ENCODE measurements at places on chromosomes 6 and 20.

DNA sequence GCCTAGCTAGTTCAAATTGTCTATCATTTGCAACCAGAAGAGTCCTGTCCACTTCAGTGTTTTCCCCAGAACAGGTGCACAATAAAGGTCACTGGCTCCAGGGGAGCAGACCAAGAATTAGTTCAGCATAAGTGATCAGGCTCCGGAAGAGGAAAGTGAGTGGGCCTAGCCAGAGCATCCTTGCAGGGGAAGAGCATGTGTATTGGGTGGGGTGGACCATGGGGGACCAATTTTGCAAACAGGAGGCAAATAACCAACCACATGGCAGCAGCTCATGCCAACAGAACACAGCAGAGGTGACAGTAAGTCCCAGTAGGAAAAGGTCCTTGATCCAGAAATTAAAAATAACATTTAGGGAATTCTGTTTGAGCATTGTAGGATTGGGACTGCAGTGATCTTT, 43.2 kb upstream of the CNR1 start:
- no peak for DNase-seq

DNA sequence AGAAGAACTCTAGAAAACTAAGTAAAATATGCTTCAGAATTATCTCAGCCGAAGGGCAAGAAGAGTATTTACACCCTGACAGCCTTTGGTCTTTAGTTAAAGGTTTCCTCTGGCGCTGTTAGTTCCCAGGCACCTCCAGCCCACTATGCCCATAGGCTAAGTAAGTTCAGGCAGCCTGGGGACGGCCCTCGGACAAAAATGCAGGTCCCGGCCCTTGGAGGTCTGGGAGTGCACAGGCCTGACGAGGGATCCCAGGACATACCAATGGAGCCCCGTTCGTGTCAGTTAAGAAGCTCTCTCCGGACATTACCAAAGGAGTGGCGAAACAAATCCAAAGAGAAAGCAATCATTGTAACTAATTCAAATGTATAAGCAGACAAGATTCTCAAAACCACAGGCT, 311.8 kb downstream of the CD83 start:
- no peak for DNase-seq

DNA sequence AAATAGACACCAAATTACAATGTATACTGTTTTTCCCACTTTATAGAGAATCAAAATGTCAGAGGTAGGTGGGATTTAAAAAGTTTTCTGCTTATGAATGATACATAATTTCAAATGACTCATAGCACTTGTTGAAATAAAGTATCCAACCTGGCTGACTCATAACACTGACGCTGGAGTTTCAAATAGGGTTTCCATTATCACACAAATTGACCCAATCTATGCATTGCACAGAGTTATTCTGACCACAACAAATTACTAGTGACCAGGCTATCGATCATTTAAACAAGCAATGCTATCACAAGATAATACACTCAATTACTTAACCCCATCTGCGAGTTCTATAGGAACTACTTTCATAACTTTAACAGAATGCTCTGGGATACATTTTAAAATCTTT, 31.9 kb upstream of the PRELID3B start:
- no peak for DNase-seq

DNA sequence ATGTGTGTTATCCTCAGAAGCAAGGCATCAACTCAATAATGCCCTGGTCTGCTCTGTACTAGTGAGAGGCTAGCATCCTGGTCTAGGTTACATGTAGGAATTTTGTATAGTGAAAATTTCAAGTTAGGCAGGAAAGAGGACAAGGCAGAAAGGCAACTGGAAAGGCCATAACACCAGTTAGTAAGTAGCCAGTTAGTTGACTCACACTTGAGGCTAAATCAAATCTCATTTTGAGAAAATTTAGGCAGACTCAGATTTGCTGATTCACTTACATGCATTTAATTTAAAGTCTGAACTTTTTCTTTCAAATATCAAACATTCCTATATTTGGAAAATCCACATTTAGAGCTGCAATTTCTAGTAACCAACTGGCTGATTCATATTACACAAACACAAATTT, 184.5 kb upstream of the TCF21 start:
- DNase-seq, result no peak

- no peak for DNase-seq
These were observed 160.6 kb upstream of the GGTLC1 start for GRCh38 chr20:24149175-24149574.

- DNase-seq, result no peak
These were observed 4.0 kb upstream of the TLDC2 start for GRCh38 chr20:36871640-36872570.

DNA sequence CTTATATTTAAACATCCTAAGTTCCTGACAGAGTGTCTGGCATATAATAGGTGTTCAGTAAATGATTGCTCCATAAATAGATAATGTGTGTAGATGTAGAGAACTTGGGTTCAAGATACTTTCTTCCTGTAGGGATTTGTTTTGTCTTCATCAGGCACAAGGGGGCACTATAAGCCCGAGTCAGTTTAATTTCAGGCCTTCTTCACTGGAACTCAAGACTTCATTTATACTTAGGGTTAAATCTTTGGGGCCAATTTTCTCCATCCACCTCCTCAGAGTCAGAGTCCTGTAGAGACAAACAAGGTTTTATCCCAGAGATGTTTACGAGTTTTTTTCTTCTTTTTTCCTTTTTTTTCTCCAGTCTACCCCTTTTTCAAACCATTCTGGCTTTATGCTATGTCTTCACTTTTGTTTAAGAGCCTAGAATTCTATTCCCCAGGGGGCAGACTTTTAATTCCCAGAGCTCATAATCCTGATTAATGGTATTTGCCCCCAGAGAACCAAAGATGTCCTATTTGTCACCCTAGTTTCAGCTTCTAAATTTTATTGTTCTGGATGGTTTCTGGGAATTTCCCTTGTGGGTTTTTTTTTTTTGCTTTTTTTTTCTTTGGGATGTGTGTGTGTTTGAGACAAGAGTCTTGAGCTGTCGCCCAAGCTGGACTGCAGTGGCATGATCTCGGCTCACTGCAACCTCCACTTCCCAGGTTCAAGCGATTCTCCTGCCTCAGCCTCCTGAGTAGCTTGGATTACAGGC, 88.4 kb downstream of the HFE start:
- no peak for DNase-seq

- DNase-seq, result no peak
These were observed 14.8 kb downstream of the CDS2 start for GRCh38 chr20:5141615-5142014.

GRCh38 chr6:97186416-97186999, 96.5 kb downstream of the MMS22L start:
- no peak for DNase-seq

DNA sequence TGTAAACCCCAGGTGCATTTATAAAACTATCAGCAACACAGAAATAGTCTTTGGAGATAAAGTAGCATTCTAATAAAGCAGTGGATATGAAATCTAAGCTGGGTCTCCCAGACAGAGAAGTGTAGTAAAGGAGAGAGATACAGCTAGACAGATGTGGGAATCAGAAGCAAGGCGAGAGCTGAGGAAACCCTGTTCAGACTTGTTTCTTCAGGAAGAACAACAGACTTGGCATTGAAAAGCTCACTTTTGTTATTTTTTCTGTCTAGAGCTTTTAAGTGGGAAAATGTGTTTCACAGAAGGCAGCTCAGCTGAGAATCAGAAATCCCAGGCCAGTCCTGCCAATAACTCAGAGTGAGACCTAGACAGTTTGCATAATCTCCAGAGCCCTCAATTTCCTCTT, 52.9 kb downstream of the SLC35B3 start:
- DNase-seq, result no peak

DNA sequence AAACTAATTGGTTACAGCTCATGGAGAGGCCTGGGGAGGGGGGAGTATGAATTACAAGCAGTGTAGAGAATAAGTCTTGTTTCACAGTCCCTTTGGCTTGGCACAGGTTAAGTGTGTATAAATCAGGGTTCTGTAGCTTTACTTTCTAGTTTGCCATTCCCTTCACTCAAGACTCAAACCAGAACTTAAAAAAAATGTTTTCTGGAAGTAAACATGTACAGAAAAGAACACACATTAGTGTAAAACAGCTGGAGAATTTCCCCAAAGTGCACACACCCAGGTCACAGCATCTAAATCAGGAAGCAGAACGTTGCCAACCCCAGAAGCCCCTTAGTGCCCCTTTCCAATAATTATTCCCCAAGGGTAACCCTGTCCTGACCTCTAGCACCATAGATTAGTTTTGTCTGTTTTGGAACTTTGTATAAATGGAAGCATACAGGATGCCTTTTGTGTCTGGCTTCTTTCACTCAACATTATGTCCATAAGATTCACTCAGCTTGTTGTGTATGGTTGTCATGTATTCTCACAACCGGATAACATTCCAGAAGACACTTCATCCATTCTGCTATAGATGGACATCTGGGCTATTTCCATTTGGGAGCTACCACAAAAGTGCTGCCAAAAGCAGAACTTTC, 33.7 kb upstream of the SCUBE3 start:
- no peak for DNase-seq

DNA sequence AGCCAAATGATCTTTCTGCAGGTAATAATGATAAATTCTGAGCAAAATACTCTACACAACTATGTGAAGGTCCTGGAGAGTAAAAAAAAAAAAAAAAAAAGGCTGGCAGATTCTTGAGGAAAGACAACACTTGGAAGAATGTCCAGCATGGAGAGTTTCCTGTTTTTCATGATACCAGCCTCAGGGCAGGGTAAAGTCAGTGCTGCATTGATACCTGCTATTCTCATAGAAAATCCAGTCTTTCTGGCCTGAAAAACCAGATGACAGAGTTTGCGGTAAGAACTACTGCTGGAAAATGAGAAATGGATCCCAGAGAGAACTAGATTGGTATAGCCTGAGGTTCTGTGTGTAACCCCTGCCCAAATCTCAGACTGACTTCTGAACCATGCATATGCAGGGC, 89.1 kb downstream of the AFG1L start:
- no peak for DNase-seq

GRCh38 chr6:90687775-90688380, 101.0 kb upstream of the MAP3K7 start:
- DNase-seq, result no peak

- DNase-seq, result no peak
These were observed 65.2 kb downstream of the HFE start for GRCh38 chr6:26152226-26153101.

DNA sequence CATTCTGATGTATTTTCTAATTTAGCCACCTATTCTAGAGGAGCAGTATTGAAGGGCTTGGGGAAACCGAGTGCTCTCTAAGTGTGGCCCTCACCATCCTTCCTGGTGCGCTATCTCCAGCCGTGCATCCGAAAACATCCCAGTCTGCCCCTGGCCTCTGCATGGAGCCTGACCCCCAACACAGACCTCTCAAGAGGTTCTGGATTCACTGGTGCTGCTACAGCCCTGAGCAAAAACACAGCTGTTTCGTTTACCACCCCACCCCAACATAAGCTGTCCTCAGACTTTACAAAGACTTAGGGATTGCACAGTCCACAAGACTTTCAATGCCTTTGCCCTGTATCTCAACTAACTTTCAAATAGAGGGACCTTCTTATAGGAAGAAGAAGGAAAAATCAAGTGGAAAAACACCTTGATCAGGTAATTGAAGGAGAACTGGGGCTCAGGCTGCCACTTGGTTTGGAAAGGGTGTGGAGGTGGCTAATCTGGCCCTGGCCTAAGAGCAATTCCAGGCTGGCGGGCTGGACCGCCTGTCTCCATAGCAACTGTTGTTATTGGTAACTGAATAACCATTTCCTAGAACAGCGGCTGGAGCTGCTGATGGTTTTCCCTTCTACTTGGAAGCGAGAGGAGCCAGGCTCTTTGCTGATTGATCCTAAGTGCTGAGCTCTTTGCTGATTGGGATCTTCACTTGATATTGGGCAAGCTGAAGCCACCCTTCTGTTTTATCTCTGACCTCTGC, 90.2 kb upstream of the TOX2 start:
- DNase-seq, result no peak

DNA sequence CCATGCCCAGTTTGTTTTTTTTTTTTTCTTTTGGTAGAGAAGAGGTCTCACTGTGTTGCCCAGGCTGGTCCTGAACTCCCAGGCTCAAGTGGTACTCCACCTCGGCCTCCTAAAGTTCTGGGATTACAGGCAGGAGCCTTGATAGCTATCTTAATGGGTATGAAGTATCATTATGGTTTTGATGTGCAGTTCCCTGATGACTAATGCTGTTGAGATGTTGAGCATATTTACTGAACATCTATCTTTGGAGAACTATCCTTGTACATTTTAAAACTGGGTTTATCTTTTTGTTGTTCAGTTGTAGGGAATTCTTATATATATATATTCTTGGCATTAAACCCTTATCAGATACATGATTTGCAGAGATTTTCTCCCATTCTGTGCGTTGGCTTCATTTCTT, 21.4 kb upstream of the MYL9 start:
- no peak for DNase-seq

- no peak for DNase-seq
These were observed 46.2 kb downstream of the MAN1A1 start for GRCh38 chr6:119303164-119303887.

DNA sequence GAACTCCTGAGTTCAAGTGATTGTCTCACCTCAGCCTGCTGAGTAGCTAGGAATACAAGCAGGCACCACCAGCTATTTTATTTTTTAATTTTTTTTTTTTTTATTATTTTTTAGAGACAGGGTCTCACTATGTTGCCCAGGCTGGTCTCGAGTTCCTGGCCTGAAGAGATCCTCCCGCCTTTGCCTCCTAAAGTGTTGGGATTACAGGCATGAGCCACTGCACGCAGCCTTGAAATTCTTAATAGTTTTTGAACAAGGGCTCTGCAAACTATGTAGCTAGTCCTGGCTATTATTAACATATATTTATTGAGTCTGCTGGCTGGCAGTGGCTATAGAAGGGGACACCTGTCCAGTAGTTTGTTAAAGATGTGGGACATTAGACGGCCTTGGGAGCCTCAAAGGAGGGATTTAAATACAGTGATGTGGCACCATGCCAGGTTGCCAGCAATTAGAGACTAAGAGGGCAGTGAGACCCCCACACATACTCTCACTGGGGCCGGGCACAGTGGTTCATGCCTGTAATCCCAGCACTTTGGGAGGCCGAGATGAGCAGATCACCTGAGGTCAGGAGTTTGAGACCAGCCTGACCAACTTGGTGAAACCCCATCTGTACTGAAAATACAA, 21.1 kb upstream of the TAF8 start:
- DNase-seq, result no peak

- no peak for DNase-seq
These were observed 370.7 kb upstream of the TSHZ2 start for GRCh38 chr20:52601295-52601971.

DNA sequence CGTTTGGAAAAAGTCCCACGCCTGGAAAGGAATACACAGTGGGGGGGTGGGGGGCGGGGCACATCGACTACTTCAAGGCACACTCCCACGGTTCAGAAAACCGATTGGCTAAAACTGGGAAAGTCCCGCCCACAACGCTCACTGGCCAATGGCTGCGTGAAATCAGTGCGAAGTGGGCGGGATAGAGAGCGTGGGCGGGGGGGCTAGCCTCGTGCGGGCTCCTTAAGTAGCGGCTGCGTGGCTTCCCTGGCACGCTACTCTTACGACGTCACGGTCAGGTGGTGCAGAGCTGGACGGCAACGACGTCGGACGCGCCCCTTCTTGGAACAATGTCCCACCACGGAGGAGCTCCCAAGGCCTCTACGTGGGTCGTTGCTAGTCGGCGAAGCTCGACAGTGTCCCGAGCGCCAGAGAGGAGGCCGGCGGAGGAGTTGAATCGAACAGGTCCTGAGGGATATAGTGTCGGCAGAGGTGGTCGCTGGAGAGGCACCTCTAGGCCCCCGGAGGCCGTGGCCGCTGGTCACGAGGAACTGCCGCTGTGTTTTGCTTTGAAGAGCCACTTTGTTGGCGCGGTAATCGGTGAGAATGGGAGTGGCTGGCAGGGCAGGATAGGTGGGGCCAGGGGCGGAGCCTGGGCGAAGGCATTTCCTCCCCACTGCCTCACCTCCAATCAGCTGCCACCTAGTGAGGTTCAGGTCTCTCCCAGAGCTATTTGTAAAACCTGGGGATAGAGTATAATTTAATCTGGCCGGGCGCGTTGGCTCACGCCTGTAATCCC, at the start of gene DDX43:
DDX43 (plus strand) TSS at position 252 of the 778 bp plus-strand sequence; CDS start at position 330, 78 bp downstream.
- DNase-seq, result no peak
